ENCODE measurements at places on chromosomes 3 and 15.

DNA sequence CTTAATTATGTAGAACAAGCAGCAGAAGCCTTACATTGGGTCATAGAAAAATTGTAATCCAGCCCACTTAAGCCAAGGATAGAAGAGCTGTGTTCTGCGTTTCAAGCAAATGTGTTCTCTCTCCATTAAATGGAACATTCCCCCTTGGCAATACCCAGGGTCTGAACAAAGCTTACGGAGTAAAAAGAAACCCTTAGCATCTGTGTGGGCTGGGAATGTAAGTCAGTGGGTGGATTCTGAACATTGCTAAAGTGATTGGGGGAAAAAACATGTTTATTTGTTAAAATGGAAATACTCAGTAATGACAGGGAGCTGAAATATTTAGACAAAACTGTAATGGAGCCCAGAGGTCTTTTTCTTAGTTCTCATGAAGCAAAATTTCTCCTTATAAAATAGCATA is 147.4 kb downstream of the DUT start:
- no peak for DNase-seq

DNA sequence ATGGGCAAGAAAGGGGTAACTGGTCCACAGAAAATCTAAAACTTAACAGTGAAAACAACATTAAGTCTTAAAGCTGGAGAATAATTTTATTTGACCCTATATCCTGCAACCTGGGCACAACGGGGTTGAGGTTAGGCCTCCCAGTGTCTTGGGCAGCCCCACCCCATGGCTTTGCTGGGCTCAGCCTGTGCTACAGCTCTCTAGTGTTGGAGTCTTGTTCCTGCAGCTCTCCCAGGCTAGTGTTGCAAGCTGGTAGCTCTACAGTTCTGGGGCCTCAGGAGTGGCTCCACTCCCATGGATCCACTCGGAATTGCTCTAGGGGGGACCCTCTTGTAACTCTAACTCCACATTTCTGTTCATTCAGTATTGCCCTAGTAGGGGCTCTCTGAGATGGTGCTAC is 24.9 kb upstream of the GNB4 start:
- peak; percentile 65 for DNase-seq

DNA sequence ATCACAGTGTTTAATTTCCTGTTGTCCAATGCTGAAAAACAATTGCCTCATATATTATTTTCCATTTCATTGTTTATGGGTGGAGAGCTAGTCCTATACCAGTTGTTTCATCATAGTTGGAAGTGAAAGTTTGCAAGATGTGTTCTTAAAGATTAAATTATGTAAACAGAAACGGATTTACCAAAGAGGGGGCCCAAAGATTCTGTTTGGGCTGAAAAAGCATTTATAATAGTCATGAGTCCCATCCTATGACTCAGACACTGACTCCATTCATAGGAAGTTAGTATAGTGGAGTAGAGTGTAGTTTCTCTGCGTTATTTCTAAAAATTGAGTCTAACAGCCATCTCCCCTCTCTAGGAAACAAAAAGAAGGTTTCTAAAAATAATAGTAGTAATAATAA is 24.3 kb downstream of the NFKBIZ start:
- DNase-seq, result no peak

GRCh38 chr15:91782221-91782620 is 71.3 kb upstream of the SLCO3A1 start:
- DNase-seq, result no peak

- no peak for DNase-seq
These were observed 5.2 kb upstream of the ZXDC start for GRCh38 chr3:126480861-126481260.

- DNase-seq, result peak; percentile 72
These were observed at the start of gene RPL29 for GRCh38 chr3:51995346-51996163. RPL29 (minus strand) TSS chr3:51995895; CDS start chr3:51995461, 434 bp downstream.

DNA sequence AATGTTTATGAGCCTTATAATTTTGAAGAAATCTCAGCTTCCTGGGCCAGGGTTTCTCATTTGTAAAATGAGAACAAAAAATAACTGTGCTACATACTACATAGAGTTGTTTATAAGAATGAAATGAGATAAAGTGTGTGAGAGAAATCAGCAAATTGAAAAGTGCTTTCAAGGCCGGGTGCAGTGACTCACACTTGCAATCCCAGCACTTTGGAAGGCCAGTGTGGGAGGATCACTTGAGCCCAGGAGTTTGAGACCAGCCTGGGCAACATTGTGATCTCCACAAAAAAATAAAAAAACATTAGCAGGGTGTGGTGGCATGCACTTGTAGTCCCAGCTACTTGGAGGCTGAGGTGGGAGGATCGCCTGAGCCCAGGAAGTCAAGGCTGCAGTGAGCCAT is 22.4 kb downstream of the FOXB1 start:
- no peak for DNase-seq

GRCh38 chr15:101107625-101108460 is 144.0 kb downstream of the CHSY1 start:
- DNase-seq, result no peak

GRCh38 chr3:187742351-187743171 is 2.7 kb downstream of the BCL6 start:
- peak; percentile 73 for DNase-seq

DNA sequence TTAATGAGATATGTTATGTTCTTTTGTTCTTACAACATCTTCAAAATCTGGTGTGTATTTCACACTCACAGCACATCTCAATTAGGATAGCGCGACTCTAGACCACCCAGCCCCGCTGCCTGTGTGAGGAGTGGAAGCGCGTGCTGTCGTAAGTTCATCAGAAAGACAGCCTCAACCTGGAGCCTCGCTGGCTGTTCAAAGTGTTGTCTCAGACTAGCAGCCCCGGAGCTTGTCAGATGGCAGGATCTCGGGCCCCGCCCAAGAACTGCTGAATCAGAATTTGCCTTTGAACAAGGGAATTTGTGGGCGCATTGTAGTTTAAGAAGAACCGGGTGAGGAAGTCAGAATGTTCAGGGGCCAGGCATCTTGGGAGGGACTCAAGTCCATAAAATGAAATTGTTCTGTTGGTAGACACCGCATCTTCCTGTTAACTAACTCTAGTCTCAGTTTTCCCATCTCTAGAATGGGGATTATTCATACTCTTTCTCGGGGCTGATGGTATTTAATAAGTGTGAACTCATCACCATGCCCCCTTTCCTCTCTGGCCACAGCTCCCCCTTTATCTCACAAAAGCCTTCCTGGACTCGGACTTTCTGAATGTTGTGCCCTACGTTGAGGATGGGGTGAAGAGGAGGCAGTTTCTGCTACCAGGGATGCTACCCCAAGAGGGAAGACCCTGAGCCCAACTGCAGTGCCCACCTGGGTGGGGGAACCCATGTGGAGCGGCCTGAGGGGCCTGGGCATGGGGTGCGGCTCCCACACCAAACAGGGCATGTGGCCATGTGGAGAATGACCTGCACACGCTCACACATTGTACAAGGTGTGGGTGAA is 40.4 kb downstream of the BHLHE40 start:
- DNase-seq, result no peak

DNA sequence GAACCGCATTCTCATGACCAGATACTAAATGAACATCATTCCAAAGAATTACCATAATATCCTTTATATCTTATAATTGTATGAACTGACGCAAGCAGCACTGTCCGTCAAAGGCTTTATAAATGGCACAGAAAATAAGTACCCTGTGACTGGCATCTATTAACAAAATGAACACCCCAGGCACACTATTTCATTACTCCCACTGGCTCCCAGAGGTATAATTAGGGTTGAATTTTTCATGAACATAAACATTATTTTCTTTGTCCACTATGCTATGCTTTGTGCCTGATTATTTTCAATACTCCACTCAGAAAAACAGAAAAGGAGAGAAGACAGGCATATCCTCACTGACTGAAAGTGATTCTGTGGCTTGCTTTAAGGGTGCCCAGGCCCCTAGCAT is 71.1 kb downstream of the LYZL4 start:
- no peak for DNase-seq

DNA sequence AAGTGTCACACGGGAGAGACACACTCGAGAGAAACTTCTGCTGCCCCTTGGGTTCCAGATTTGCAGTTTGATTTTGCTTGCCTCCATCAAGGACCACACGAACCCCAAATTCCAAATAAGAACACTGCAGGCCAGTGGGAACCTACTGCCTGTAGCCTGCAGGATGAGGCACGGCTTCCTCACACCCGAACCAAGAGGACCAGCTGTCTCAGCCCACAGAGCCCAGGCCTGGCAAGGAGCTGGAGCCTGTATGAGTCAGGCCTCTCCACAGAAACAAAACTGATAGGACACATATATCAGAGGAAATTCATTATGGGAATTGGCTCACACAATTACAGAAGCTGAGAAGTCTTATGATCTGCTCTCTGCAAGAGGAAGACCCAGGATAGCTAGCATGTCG is 188.1 kb upstream of the NSMCE3 start:
- DNase-seq, result no peak

- no peak for DNase-seq
These were observed 12.5 kb downstream of the TRAT1 start for GRCh38 chr3:108835101-108835500.

DNA sequence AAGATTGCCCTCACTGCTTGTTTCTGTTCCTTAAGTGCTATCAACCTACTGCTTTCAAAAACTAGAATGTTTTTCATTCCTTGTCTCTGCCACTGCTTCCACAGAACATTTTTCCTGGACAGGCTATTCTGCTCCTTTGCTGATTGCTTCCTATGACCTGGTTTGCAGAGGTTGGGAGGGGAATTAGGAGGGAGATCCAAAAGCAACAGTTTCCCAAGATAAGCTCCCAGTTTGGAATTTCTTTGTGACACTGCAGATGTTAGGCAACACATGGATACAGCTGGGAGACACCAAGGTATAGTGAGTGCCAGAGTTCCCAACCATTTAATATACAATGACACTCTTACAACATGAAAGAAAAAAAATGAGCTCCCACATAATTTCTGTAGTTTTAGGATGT is 1036.5 kb downstream of the ROBO2 start:
- no peak for DNase-seq

GRCh38 chr3:168467115-168467714 is 371.5 kb upstream of the GOLIM4 start:
- DNase-seq, result peak; percentile 75

Data from T47D (cell line).